ENCODE measurements at places on chromosomes 6 and 20. TPM values are rescaled to one million over a fixed set of nuclear protein-coding genes. Genes with fewer than 3 reads are reported as not detected.

SASH1 gene
- not detected for total RNA-seq

- peaks cover 4% of the 10 kb centered on the region for H3K27me3 ChIP-seq
- no peak overlapping the region for H3K4me3 ChIP-seq
- H3K27ac ChIP-seq = no peak overlapping the region
- no peak for DNase-seq
- no peaks in the 10 kb centered on the region for H3K36me3 ChIP-seq
Measured at GRCh38 chr20:36214684-36215256, 21.5 kb upstream of the AAR2 start.

OXT gene
- total RNA-seq = 2.6 TPM

LY6G6F gene
- not detected for total RNA-seq

DNA sequence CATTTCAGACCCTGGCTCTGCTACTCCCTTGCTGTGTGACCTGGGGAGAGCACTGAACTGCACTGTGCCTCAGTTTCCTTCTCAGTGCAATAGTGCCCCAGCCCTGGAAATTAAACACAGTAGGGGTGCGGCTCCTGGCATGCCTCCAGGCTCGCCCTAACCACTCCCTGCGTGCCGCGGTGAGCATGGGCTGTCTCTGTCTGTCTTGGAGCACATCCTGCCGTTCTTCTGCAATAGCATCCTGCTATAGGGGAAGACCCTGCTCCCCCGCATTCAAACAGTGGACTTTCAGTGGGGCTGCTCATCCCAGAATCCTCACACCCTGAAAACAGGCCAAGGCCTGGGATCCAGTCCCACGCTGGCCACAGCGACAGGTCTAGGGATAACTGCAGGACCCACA lies 129.5 kb downstream of the FOXC1 start:
- H3K36me3 ChIP-seq = peaks cover 19% of the 10 kb centered on the region
- H3K4me3 ChIP-seq = no peak overlapping the region
- H3K27me3 ChIP-seq = no peaks in the 10 kb centered on the region
- H3K27ac ChIP-seq = no peak overlapping the region
- no peak for DNase-seq

GRCh38 chr6:120357447-120357846 lies 976.8 kb downstream of the TBC1D32 start:
- H3K4me3 ChIP-seq = no peak overlapping the region
- H3K36me3 ChIP-seq = peaks cover 15% of the 10 kb centered on the region
- no peak overlapping the region for H3K27ac ChIP-seq
- no peaks in the 10 kb centered on the region for H3K4me1 ChIP-seq

Measured in naive thymus-derived CD8-positive, alpha-beta T cell (primary cell).